ENCODE measurements at places on chromosomes 7 and 10.

GRCh38 chr10:87837445-87837844, 19.4 kb upstream of the ATAD1 start:
- DNase-seq = no peak

DNA sequence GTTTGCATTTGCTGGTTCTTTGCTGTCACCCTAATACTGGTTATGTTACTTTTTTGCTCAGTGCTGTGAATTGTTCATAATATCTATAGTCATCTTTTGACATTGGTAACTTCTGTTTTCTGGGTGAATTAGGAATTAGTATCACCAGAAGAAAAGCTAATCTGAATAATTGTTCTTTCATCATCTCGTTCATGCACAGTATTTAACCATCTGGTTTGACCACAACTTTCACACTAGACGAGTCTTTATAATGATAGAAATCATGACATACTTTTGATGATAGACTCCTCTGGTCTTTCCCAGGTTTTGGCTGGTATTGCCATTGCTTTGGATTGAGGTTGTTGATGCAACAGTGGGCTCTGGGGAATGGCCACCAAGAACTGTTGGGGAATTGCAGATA, 25.1 kb downstream of the SGPL1 start:
- no peak for DNase-seq

- DNase-seq = no peak
Observed at GRCh38 chr7:157613575-157614322, 276.9 kb downstream of the DNAJB6 start.

DNA sequence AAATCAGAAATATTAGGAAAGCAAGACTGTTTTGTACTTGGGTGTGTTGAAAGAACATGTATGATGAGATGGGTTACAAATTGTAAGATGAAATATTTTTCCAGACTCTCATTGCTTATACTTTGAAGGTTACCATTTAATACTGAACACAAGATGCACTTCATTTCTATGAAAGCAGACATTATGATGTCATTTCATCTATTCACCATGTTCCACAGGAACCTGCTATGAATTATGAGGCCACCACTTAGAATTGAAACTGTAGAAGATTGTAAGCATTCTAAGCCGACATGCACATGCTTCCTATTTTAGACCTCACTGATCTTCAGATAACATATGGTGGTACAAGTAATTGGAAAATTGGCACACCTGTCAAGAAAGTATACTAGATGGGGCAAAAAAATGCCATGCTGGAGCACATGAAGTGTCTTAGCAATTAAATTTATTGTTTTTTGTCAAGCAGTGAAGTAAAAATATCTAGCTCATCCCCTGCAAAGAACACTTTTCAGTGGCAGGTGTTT, 195.0 kb downstream of the PHF14 start:
- no peak for DNase-seq

DNA sequence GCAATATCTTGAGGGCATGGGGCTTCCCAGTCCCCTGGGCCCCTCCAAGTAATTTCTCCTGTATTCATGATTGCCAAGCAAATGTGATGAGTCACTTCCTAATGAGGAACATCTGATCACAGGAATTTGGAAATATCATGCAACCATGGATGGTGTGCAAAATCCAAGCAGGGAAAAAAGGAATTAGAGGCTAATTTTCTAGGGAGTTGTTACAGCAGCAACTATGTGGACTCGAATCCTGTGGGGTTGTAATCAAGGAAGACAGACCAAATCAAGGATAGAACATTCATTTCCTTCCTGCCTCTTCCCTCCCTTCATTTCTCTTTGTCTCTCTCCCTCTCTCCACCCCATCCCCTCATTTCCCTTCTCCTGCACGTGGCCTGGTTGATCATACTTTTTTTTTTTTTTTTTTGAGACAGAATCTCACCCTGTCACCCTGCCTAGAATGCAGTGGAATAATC, 23.9 kb upstream of the AGFG2 start:
- DNase-seq = no peak

Data from activated CD8-positive, alpha-beta memory T cell treated with anti-CD3 and anti-CD28 coated beads, Interleukin-2, amount 50 U/mL, for 48 hours (primary cell).